Natural killer cell treated with Interleukin-12 subunit alpha and Interleukin-12 subunit beta and Interleukin-15 and Interleukin-18, amount 100 ng/mL, for 72 hours (primary cell): ENCODE measurements at places on chromosomes 16 and 17.

DNA sequence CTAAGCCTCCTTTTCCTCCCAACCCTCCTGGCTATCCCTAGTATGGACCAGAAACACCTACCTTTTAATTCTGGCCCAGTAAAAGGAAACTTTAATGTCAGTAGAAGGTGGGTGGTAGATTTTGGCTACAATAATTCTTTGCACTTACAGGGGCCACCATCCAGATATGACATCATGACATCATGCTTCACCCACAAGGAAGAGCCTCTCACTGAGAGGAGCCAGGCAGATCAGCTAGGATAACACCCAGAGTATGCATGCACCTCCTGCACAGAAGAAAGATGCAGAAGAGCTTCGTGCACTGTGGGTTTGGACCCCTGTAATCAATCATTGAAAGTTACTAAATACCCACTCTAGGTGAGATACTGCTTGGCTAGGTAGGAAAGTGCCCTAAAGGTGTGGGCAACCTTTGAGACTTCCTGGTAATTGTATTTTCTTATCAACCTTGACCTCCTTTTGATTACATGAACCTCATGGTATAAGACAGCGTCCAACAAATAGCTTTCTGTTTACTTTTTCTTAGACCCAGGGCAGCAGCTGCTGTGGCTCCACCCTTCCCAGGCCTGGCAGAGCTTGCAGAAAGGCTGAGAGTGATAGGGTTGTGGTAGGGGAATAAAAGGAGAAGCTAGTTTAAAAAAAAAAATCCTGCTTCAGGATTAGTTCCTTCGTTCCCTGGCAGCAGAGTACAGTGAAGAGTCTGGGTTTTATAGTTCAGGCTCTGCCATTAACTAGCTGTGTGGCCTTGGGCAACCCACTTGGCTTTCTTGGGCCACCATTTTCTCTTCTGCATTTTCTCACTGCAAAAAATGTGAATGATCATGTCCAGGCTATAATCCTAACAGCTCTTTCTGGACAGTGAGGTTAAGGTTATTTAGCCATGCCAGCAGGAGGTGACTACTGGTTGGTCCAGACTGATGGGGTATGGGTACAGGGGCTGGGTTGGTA is 6.2 kb downstream of the MAP3K14 start:
- no peaks in the 10 kb centered on the region for H3K27me3 ChIP-seq
- peaks cover 24% of the 10 kb centered on the region for H3K36me3 ChIP-seq
- peak overlapping the region; percentile 100 for H3K4me3 ChIP-seq
- H3K4me1 ChIP-seq = peaks cover 87% of the 10 kb centered on the region
- no peak for DNase-seq

GRCh38 chr17:19359151-19359550 is 3.4 kb downstream of the B9D1 start:
- H3K4me1 ChIP-seq = peaks cover 10% of the 10 kb centered on the region
- no peaks in the 10 kb centered on the region for H3K36me3 ChIP-seq
- H3K4me3 ChIP-seq = no peak overlapping the region
- no peak overlapping the region for H3K27ac ChIP-seq

DNA sequence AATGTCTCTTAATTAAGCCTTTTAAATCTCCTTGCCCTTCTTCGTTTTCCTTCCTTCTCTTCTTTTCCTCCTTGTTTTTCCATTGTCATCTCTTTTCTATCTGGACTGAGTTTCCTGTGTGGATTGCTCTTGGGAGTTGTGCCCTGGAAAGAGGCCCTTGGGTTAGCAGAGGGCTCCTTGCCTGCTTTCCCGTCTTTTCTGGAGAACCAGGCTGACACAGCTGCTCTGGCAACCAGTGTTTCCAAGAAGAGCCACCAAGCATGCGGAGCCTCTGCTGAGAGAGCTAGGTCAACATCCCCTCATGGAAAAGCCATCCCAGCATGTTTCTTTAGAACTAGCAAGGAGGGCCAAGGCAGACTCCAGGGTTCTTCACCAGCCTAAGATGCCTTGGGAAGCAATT is 75.4 kb downstream of the HLF start:
- no peak for DNase-seq
- no peaks in the 10 kb centered on the region for H3K4me1 ChIP-seq
- H3K27ac ChIP-seq = no peak overlapping the region

DNA sequence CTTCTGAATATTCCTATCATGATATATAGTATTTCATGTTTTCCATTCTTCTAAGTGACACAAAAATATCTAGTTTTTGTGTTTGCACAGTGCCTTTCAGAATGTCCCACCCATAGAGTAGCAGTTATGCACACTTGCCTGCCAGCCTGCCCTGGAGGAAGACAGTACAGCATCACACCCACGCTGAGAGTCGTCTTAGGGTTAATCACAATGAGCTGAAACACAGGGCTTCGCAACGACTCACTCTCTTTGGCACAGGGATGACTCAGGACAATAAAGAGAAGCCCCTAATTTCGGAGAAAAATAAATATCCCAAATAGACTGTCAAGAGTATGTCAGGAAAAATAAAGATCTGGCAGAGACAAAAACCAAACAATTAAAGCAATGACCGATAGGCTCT is 11.6 kb upstream of the NDUFAB1 start:
- no peak for DNase-seq
- H3K27ac ChIP-seq = peak overlapping the region; percentile 33
- no peaks in the 10 kb centered on the region for H3K4me1 ChIP-seq
- H3K4me3 ChIP-seq = no peak overlapping the region
- H3K27me3 ChIP-seq = no peaks in the 10 kb centered on the region

DNA sequence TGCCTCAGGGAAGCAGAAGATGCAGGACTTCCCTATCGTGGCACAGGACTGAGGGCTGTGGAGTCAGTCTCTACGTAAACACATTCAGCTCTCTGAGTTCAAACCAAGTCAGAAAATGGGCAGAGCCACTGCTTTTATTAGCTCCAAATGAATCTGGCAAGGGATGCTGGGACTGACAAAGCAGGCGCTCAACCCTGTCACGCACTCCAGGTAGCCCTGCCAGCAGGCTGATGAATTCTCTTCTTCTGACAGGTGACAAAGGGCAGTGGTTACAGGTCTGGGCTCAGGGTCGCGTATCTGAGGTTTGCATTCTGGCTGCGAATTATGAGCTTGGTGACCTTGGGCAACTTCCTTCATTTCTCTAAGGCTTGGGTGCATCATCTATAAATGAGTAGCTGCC is 9.4 kb downstream of the RPH3AL start:
- peaks cover 2% of the 10 kb centered on the region for H3K4me1 ChIP-seq
- H3K27ac ChIP-seq = no peak overlapping the region
- H3K4me3 ChIP-seq = no peak overlapping the region
- H3K36me3 ChIP-seq = peaks cover 7% of the 10 kb centered on the region

GRCh38 chr17:40633871-40634270 is 13.7 kb downstream of the SMARCE1 start:
- H3K36me3 ChIP-seq = peaks cover 42% of the 10 kb centered on the region
- no peak for DNase-seq
- no peak overlapping the region for H3K4me3 ChIP-seq
- peaks cover 22% of the 10 kb centered on the region for H3K4me1 ChIP-seq

DNA sequence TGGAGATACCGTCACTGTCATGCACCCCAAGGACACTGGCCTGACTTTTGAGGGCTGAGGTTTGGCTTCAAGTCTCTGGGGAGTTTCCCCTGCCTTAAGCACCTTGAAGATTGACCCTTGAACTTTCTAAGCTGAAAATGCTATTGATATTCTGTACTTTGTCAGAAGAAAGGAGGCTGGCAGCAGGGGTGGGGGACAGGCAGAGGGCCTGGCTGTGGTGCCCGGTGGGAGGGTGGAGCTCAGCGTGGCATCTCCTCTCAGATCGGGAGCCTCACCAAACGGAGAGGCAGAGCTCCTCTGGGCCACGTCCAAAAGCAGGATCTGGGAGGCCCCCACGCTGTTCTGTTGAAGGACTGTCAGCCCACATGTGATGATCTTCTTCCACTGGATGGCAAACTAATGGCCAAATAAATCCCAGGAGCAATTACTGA is 305.2 kb upstream of the IRX3 start:
- H3K27me3 ChIP-seq = peaks cover 40% of the 10 kb centered on the region
- H3K36me3 ChIP-seq = no peaks in the 10 kb centered on the region
- no peak overlapping the region for H3K27ac ChIP-seq
- H3K4me3 ChIP-seq = no peak overlapping the region
- H3K4me1 ChIP-seq = no peaks in the 10 kb centered on the region

DNA sequence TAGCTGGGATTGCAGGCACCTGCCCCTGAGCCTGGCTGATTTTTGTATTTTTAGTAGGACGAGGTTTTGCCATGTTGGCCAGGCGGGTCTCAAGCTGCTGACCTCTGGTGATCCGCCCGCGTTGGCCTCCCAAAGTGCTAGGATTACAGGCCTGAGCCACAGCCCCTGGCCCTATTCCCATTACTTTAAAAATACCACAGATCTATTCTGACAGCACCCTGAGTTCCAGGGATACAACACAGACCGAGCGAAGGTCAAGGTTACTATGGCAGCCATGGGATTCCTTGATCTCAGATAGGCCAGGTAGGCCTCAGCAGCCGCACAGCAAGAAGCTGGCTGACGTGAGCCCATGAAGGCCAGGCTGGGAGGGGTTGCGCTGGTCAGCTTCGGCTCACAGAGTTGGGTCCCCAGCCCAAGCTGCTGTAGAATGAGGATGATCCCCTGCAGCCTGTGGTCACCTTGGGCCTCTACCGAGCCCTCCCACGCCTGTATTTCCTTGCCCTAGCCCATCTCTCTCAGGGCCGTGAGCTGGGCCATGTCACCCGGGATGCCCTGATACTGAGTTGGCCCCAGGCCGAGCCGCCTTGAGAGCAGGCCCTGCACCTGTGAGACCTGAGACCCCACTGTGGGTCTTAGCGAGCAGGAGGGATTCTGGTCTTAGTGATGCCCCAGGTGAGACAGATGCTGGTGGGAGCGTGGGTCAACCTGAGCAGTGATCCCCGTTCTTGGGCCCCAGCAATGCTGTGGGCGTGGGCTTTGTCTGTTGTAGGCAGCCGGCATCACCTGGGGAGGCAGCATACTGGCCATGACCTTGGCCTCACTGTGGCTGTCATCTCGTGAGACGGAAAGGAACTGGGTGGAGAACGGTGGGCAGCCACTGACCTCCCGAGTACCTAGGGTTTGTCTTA is 16.9 kb upstream of the RNF213 start:
- no peaks in the 10 kb centered on the region for H3K4me1 ChIP-seq
- no peaks in the 10 kb centered on the region for H3K36me3 ChIP-seq
- DNase-seq = no peak
- H3K27me3 ChIP-seq = no peaks in the 10 kb centered on the region
